ENCODE measurements at places on chromosomes 3 and 15.
A peak's percentile ranks its signal among the peaks of the same experiment; 100 is the strongest.

DNA sequence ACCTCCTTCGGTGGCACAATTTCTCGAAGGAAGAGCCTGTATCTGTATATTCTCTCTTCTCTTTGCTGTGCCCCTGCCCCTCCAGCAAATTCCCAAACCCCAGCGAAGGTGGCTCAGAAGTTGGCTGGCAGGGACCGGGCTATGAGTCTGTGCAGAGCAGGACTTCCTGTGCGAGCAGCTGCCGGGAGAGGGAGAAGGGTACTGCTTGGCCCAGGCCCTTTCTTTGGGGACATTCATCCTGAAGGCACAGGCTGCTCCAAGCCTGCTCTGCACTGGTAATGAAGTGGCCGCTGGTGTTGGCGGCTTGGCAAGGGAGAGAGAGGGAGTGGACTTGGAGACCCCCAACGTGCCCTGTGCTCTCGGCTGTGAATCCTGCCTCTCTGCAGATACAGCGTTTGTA lies 1.5 kb downstream of the SLC6A11 start:
- DNase-seq: no peak

DNA sequence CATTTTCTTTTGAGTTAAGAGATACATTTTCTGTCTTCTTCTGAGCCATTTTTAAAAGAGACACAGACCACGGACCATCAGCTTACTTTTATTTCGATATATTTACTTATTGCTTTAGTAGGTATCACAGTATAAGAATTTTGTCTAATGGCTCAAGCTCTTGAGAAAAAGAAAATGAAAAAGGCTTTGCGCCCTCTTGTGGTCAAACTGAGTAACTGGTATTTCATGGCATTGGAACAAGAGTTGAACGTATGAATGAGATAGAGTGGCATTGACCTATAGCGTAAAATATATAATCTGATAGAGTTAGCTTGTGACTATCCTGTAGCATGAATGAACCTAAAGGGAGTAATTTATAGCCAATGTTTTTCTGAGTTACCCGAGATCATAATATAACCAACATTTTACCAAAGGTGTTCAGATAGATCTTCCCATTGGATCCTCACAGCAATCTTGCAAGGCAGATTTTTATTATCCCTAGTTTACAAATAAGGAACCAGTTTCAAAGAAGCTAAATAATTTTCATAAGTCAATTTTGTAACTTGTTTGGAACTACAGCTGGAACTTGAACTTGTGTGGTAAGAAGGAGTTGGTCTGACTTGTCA lies 154.6 kb downstream of the POLR2M start:
- DNase-seq: no peak

DNA sequence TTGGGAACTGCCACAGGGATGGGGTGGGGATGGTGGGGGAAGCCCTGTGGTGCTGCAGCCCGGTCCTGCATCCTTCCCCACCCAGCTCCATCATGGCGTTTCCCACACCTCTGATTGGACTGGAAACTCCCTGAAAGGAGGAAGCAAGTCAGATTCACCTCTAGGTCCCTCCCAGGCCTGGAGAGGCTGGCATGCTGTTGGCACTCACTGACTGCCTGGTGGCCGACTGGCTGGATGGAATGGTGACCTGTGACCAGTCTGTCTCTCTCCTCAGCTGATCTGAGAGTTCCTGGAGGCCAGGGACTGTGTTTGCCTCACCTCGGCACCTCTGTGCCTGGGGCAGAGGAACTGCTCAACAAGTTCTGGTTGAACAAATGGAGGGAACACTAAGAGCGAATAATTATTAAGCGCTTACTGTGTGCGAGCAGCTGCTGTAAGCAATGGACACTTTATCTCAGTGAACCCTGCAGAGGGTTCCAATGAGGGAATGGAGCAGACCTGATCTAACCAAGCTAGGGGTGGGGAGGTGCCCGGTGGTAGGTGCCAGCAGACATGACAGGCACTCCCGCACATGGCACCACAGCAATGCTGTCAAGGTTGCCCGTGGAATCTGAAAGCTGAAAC lies 3.5 kb upstream of the HHATL start:
- no peak for DNase-seq

- no peak for DNase-seq
These were observed 297.2 kb downstream of the ARPP21 start for GRCh38 chr3:35936571-35936970.

GRCh38 chr3:124217542-124217941 lies 225.6 kb upstream of the ROPN1 start:
- DNase-seq: no peak

DNA sequence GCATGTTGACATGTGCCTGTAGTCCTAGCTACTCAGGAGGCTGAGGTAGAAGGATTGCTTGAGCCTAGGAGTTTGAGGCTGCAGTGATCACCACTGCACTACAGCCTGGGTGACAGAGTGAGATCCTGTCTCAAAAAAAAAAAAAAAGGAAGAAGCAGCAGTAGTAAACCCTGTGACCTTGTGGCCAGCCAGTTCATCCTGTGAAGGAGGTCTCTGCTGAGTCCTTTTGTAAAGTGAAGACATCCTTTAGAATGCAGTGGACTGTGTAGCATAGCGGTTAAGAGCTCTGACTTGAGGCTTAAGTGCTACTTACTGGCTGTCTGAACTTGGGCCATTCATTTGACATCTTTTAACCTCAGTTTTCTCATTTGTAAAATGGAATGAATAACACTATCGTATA lies 8.3 kb downstream of the EXOSC7 start:
- DNase-seq: no peak

GRCh38 chr15:40267670-40268069 lies 15.2 kb downstream of the ANKRD63 start:
- no peak for DNase-seq

- no peak for DNase-seq
These were observed 33.5 kb upstream of the TBC1D21 start for GRCh38 chr15:73839699-73840377.

- no peak for DNase-seq
These were observed 236.8 kb upstream of the TBC1D5 start for GRCh38 chr3:17979252-17979651.

- no peak for DNase-seq
These were observed 151.5 kb upstream of the BHLHE40 start for GRCh38 chr3:4827767-4828166.

- DNase-seq: no peak
These were observed 37.4 kb upstream of the VILL start for GRCh38 chr3:37953226-37953625.

DNA sequence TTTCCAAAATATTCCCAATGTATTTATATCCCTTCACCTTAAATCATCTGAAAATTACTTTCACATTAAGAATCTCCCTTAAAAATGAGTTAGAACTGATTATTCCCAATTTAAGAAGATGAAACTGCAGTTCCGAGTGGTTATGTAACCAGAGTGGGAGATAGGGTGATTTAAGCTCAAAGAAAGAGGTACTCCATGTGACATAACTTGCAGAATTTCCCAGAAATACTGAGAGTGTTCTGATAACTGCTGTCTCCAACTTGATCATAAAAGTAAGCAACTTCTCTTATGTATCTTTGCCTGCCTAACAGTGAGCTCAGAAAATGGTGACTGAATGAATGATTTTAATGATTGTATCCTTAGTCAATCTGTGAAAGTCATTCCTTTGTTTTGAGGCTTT lies 32.3 kb downstream of the ARRDC4 start:
- DNase-seq: no peak

DNA sequence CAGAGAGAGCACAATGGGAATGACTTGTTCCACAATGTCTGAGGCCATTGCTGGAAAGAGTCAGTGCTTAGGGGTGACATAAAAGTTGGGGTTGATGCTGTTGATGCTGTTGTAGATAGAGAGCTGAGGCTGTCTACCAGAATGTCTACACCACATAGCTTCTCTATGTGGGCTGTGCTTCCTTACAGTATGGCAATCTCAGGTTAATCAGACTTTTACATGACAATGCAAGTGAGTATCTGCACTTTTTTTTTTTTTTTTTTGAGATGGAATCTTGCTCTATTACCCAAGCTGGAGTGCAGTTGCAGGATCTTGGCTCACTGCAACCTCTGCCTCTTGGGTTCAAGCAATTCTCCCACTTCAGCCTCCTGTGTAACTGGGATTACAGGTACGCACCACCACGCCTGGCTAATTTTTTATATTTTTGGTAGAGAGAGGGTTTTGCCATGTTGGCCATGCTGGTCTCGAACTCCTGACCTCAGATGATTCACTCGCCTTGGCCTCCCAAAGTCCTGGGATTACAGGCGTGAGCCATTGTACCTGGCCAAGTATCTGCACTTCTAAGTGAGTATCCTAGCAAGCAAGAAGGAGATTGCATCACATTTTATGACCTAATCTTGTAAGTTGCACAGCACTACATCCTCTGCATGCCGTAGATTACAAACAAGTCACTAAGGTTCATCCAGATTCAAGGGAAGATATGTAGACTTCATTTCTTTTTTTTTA lies 28.7 kb downstream of the DLEC1 start:
- no peak for DNase-seq

DNA sequence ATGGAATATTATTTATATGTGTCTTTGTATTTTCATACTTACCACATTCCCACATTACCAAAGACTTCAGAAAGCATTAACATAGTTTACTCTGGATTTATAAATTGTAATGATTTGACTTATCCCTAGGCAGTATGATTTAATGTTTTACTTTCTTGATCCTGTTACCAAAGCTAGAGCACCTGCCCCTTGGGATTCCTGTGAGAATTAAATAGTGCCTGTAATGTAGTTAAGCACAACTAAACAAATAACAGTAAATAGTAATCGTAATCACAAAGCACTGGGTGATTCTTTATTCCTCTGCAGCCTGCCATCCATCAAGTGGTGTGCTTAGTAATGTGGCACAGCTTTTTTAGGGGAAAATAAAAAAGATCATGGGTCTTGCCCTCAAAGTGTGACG lies 39.1 kb downstream of the ATP2C1 start:
- no peak for DNase-seq

DNA sequence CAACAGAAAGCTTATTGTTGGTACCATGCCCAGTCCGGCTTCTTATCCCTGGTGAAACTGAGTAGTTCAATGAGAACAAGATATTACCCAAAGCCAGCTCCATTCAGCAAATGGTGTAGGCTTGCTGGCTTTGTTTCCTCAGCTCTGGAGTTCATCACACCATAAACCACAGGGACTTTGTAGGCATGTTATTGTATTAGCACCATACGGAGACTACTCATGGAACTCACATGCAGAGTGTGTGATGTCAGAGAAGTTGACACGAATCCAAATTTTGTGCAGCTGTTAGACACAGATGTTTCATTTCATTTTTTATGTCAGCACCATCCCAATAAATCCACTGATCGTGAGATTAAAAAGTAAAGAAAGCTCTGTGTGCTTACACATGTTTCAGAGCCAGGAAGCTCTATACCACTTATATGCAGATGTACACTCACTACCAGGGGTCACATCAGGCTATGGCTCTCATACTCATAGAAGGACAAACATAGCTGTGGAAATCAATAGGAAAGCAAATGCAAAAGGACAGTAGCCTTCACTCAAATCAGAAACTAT lies 63.4 kb upstream of the LEKR1 start:
- no peak for DNase-seq

DNA sequence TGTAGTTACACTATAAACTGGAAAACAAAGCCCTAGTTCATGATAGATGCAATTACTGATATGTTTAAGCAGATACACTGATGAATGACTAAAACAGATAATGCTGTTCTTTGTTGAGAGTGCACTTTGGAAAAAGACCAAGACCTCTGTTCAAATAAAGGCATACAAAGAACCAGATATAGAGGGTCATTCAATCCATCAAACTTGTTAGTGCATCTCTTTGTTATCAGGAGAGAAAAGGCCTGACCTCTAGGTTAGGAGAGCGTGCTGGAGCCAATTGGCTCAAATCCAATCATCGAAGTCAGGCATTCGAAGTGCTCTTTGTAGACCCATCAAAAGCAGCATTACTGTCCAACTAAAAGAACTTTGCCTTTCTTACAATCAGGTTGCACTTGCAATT lies 124.2 kb downstream of the TFG start:
- DNase-seq: no peak

DNA sequence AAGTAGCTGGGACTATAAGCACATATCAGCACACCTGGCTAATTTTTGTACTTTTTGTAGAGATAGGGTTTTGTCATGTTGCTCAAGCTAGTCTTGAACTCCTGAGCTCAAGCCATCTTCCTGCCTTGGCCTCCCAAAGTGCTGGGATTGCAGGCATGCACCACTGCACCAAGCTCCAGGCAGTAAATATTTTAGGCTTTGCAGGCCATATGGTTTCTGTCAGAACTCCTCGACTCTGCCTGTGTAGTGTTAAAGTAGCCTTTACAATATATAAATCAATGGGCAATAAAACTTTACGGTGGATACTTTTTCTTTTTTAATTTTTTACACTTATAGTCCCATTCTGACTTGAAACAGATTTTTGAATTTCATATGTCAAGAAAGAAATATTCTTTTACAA lies 41.6 kb downstream of the DAG1 start:
- no peak for DNase-seq

DNA sequence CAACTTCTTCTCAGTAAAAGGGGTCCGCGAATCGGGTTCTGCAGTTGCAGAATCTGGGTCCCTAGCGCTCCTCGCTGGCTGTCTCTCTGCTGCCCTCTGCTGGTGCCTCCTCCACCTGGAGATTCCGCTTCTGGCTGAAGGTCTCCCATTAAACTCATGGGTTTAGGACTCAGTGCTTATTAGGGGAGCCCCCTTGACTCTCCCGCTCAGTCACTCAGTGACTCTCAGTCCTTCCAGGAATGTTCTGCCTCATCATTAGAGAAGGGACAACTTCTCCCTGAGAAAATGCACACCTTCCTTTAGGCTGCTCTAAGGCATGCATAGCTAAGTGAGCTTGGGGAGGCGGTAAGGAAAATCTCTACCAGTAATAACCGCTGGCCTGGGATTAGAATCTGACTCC lies 7.1 kb downstream of the CPN2 start:
- DNase-seq: peak; percentile 91

DNA sequence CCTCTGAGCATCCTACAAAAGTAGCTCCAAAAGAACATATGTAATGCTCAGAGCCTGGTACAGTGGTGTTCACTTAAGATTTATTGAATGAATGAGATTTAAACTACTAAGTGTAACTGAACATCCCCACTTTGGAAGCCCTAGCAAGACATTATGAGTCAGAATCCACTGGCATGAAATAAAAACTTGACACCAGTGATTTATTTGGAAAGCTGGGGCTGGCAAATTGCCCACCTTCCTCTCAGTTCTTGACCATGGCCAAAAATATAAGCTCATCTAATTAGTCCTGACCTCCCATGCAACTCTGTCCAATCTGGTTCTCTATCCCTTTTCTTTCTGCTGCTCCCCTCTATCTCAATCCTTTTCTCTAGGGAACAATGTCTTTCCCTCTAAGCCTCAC lies 418.0 kb downstream of the PLCL2 start:
- no peak for DNase-seq

GRCh38 chr3:129031476-129032215 lies 28.9 kb upstream of the GP9 start:
- peak; percentile 8 for DNase-seq

DNA sequence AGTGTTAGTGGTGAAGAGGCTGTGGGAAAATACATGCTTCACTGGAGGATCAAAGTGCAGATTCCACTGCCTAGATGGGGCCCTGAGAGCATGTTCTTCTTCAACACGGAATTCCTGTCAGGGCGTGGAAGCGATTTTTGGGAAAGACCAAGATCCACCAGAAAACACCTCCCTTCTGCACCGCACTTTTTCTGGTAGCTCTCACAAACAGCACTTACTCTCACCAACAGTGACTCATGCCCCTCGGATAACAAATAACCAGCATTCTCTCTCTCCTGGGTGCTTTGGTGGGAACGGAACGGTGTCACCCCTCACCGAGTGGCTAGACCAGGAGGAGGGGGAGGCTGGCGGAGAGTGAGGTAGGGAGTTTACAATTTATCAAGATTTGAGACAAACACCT lies 40.1 kb downstream of the ADAMTSL3 start:
- no peak for DNase-seq

- DNase-seq: no peak
These were observed 144.6 kb upstream of the ZPLD1 start for GRCh38 chr3:102290241-102290640.

Measured in sciatic nerve (tissue), 2 donors.